SK-N-DZ (cell line): ENCODE measurements at places on chromosomes 3 and 15.

DNA sequence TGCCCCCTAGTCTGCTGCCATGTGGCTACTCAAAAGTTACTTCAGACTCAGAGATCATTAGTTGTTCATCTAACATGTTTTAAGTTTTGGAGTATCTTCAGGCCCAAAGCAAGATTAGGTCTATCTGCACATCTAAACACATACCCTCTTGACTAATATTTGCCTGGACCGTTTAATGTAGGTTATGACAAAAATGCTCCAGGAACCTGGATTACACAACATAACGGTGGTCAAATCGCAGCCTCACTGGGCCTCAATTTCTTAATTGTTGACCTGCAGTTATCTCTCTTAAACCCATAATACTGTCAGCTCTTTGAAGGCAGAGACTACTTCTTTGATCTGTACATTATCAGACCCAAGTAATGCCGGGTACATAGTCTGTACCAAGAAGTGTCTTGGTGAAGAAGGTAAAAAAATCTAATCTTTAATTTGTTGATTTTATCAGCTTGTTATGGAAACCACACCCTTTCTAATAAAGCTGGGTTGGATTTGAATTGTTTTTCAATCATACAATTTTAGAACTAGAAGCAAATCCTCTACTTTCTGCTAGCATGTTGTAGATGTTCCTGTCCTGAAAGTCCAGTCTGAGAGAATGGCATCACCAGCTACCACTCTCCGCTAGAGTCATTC lies 3.6 kb downstream of the SNRK start:
- no peak for DNase-seq

GRCh38 chr15:63506537-63507035 lies 2.2 kb downstream of the USP3 start:
- DNase-seq, result peak; percentile 35

- DNase-seq, result no peak
These were observed 64.4 kb upstream of the TAMM41 start for GRCh38 chr3:11910971-11911531.

GRCh38 chr3:55902221-55902900 lies 415.3 kb upstream of the WNT5A start:
- DNase-seq, result no peak

DNA sequence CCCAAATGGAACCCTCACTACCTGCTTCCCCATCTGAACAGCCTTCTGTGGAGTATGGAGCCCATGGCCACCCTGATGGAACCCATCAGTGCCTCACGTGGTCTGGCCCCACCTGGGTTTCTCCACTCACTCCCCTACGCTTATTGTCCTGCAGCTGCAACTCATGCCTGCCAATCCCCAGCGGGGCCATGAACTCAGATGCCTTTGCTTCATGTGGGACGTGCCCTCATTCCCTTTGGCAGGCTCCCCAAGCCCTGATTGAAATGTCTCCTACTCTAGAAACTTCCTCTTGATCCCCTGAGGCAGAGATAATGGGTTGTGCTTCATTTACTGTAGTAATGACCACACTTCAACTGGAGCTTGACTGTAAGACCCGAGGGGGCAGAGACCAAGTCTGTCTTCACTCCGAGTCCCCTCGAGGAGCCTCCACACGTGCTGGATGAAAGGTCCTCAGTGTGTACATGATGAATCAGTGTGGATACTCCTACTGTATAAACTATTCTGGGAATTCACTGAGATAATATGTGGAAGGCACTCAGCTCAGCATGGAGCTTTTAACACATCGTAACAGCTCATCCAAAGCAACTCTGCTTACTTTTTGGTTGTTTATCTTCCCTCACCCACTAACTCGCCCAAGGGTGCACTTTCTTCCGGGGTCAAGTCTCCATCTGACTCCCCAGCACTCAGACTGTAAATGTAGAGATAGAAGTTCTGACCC lies 232.8 kb upstream of the BHLHE40 start:
- no peak for DNase-seq

GRCh38 chr3:54424292-54424691 lies 301.9 kb downstream of the CACNA2D3 start:
- DNase-seq, result no peak

GRCh38 chr15:35427091-35427490 lies 118.9 kb downstream of the DPH6 start:
- DNase-seq, result no peak

DNA sequence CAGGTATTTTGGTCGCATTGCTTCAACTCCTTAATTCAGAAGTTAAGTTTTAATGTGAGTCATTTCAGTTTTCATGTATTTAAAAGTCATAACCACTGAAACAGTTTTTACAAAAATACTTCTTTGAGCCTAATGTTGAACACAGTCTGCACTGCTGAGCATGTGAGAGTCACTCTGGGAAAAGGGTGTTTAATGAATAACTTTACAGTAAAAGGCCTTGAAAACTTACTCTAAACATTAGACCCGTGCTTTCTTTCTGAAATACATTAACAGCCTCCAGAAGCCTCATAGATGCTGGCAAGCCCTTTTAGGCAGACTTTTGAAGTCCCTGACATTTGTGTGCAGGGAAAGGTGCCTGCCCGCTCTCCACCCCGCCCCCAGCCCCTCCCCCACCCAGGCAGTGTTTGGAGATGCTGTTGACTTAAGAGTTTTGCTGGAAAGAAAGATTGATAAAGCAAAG lies 68.9 kb upstream of the NR2F2 start:
- no peak for DNase-seq
